ENCODE measurements at places on chromosomes 13 and 19.

GRCh38 chr13:91313103-91313502, 34.4 kb upstream of the MIR17HG start:
- DNase-seq: no peak

- DNase-seq: no peak
Observed at GRCh38 chr13:94239135-94239534, 240.3 kb downstream of the DCT start.

GRCh38 chr19:11598103-11598483, 810 bp downstream of the ZNF627 start:
- DNase-seq: no peak

DNA sequence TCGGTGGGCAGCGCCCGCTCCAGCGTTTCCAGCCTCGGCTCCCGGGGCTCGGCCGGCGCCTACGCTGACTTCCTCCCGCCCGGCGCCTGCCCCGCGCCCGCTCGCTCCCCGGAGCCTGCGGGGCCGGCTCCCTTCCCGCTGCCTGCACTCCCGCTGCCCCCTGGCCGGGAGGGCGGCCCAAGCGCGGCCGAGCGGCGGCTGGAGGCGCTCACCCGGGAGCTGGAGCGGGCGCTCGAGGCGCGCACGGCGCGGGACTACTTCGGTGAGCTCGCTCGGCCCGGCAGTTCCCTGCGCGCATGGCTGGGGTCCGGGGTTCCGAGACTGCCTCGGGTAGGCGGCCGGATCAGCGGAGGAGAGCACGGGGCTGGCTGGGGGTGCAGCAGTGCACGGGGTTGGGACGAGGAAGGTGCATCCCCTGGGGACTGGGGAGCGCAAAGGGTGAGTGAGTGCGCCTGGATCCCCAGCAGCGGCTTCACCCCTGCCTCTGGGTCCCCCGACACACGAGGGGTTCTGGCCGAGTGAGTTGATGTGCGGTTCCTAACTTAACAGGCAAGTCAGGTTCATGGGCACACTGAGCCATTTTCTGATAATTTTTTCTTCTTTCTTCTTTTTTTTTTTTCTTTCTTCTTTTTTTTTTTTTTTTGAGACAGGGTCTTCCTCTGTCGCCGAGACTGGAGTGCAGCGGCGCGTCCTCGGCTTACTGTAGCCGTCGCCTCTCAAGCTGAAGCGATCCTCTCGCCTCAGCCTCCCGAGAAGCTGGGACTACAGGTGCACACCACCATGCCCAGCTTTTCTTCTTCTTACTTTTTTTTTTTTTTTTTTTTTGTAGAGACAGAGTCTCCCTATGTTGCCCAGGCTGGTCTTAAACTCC, 1.1 kb downstream of the WTIP start:
- no peak for DNase-seq

- no peak for DNase-seq
Observed at GRCh38 chr19:29139227-29139626, 73.7 kb downstream of the UQCRFS1 start.

DNA sequence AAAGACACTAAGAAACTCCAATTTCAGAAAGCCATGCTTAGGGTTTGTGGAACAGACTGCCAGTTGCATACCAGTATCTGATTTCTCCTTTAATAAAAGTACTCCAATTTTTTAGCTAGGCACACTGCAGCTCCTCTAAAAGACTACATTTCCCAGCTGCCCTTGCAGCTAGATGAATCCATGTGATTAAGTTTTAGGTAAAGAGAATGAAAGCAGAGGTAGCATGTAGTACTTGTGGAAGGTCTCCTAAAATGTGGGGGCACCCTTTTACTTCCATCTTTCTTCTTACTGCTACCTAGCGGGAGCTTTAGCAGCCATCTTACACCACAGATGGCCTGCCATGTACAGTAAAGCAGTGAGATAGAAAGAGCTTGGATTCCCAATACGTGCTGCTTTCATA, 33.0 kb upstream of the TSC22D1 start:
- DNase-seq: no peak

- DNase-seq: no peak
Observed at GRCh38 chr13:76157926-76158325, 521.8 kb downstream of the LMO7 start.

- no peak for DNase-seq
Observed at GRCh38 chr13:105349082-105349723, 1186.3 kb downstream of the EFNB2 start.

DNA sequence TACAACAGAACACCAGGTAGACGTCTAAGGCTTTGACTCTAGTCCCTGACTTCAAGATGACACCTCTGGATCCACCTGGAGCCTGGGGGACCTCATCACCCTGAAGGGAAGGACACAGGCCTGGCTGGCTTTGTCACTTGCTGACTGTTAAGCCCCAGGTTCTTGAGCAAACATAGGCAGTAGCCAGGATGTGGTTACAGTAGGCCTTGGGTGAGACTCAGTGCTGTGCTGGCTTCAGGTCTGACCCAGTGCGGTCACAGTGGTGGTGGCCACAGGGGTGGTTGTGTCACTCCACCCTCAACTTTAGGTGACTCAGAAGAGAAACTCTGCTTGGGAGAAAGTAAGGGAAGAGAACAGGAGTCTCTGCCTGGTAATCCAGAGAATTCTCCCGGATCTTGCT, 497.8 kb downstream of the UQCRFS1 start:
- no peak for DNase-seq

- DNase-seq: no peak
Observed at GRCh38 chr13:90445179-90445578, 902.3 kb upstream of the MIR17HG start.

DNA sequence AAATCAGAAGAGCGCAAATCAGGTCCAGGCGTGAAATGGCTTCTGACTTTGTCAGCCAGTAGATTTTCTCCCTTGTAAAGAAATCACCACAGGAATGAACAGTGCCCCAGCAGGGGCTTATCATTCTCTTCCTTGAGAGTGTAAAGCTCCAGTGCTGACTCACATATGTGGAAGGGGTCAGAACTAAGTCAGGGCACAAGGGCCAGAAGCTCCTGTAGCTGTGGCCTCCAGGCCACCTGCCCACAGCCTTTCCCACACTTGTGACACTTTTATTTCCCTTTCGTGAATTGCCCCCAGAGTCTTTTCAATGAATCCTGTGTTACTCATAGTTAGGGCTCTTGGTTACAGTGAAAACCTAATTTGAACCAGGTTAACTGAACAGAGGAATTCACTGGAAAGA, 99.6 kb downstream of the SUCLA2 start:
- no peak for DNase-seq

DNA sequence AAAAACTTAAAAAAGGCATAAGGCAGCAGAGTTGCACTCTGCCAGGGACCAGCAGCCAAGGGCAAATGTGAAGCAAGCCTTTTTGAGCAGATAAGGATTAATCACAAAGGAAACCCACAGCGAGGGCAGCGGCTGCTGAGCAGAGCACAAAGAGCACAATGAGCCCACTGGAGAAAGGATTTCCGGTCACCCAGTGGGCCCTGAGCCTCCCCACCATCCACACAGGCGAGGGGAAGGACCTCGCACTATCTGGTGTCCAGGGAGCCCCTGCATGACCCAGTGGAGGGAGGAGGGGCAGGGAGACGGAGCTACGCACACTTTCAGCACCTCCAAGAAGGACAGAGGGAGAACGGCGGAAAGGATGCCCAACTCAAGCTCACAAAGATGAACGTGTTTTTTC, 40.0 kb downstream of the COL4A1 start:
- DNase-seq: no peak

DNA sequence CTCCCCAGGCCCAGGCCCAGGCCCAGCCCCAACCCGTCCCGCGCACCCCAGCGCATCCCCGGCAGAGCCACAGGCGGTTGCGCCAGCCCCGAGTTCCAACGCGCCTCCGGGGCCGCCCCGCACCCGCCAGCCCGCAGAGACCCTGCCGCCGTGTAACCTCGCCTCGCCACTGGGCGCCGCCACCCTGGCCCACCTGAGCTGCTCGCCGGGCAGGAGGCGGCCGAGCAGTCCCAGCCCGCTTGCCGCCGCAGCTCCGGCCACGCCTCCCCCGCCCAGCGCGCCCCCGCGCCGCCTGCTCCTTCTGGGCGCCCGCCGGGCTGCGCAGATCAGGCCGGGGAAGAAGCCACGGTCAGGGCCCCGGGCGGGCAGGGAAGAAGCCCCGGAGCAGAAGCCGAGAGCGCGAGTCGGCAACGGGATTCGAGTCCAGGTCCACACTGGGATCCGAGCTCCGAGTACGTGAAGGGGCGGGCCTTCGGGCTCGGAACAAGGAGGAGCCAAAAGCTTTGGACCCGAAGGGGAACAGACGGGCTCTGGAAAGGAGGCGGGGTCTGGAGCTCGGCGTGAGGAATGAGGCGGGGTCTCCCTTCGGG, at the start of gene MBOAT7:
Gene MBOAT7 (minus strand): TSS at position 436 of the 590 bp plus-strand sequence. CDS start 1,072 bp downstream, outside the sequence.
- DNase-seq: peak; percentile 45

Measured in activated CD4-positive, alpha-beta T cell treated with anti-CD3 and anti-CD28 coated beads for 1 hour (primary cell).